ENCODE measurements at places on chromosomes 12 and 14.

DNA sequence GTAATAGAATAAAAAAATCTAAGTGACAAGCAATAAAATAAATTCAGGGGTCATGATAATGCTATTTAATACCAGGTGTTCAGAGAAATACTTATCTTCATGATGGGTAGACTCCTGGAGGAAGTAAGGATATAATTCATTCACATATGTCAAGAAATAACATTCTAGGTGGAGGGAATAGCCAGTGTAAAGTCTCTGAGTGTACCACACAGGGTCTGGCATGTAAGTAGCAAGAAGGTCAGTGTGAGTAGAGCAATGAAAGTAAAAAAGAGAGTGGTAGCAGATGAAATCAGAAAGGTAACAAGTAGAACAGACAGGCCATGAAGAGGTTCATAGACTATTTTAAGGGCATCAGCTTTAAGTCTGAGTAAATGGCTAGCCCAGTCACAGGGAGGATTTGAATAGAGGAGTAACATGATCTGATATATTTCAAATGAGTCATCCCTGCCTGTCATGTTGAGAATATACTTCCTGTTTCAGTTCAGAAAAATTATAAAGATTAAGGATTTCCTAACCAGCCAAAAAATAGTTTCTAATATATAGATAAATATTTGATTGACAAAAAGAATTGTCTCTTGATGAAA, 519.9 kb downstream of the C12orf50 start:
- no peak for DNase-seq

GRCh38 chr12:57086493-57087009, 2.4 kb upstream of the NAB2 start:
- DNase-seq, result no peak

- no peak for DNase-seq
Observed at GRCh38 chr12:12365446-12365802, 8.5 kb downstream of the BORCS5 start.

DNA sequence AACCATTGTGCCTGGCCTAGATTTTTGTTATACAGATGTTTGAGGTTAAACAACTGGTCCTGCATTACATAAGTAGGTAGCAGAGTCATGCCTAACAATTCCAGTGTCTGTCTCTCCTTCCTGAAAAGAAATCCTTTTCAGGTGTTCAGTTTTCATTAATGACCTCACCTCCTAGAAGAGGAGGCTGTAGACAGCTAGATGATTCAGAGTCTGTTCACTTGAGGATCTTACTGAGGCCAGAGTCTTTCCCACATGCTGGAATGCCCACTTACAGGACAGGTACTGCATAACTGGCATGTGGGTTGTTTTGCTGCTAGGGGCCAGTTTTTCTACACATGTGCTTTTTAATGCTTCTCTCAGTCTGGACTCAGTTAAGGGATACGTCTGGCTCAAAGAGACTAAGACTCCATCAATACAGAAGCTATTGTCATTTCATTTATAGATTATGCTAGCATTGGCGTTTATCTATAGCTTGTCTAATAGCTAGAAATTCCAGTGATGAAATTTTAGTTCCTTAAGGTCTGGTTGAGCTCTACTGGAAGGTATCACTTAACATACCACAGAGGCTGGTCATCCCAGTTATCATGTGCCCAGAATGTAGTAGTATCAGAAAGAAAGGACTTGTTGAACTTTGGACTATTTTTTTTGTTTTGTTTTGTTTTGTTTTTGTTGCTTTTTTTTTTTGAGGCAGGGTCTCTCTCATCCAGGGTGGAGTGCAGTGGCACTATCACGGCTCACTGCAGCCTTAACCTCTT, 206.4 kb downstream of the ERC1 start:
- no peak for DNase-seq

DNA sequence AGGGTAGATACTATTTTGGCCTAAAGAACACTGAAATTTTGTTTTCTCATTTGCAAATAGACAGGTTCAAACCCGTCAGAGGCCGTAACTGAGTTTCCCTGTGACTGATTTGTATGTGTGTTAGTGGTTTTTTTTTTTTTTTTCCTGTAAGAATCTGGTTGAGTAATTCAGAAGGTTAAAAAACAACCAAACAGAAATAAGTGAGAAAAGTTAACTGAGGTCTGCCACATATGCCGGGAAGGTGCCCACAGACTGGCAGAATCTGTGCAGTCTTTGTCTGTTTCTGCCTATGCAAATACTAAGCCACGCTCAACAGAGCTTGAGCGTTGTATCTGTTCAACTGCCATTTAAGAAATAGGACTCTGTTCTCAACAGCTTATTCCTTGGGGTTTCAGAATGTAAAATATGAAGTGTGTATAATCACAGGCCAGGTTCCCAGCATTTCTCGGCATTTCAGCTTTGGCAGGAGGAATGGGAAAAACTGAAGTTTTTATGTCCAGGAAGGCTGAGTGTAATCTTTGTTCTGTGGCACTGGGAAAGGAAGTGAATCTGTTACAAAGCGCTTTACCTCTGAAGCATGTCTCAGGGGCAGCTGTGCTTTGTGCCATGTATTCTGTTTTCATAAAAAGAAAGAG, 181.9 kb downstream of the PRKCH start:
- peak; percentile 79 for DNase-seq

DNA sequence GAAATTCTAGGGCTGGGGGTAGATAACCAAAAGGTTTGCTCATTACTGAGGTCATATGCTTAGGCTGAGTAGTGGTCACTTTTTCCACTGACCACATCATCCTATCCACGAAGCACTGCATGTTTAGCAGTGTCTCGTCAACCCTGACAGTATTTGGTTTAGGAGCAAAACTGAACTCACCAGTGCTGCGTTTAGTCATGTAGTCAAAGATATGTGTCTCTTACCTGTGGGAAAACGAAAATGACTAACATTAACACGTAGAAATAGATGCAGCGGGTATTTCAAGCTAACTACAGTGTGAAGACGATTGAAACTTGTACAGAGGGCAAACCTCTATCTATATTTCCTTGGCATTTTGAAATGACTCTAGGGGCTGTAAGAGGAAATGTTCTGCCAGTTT, 34.6 kb downstream of the MTHFD1 start:
- DNase-seq, result no peak

- DNase-seq, result no peak
Observed at GRCh38 chr12:53806721-53807120, 54.9 kb upstream of the CISTR start.

- DNase-seq, result peak; percentile 34
Observed at GRCh38 chr12:96421014-96421413, 20.8 kb upstream of the CDK17 start.

DNA sequence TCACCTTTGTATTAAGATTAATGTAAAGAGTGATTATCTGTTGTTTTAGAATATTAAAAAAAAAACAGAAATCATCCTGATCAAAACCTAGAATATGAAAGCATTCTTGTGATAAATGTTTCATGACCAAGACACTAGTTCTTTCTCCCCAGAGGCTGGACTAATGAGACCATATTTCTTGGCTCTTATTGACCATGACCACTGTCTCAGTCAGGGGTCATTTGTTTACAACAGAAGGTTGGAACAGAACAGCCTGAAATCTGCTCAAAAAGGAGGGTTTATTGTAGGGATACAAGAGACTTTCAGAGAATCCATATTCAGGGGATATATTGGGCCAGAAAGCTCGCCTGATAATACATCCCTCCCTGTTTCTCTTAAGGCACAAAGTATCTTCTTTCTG, 87.7 kb downstream of the TMEM30B start:
- DNase-seq, result no peak

GRCh38 chr12:3838076-3838475, 35.1 kb downstream of the PARP11 start:
- no peak for DNase-seq

DNA sequence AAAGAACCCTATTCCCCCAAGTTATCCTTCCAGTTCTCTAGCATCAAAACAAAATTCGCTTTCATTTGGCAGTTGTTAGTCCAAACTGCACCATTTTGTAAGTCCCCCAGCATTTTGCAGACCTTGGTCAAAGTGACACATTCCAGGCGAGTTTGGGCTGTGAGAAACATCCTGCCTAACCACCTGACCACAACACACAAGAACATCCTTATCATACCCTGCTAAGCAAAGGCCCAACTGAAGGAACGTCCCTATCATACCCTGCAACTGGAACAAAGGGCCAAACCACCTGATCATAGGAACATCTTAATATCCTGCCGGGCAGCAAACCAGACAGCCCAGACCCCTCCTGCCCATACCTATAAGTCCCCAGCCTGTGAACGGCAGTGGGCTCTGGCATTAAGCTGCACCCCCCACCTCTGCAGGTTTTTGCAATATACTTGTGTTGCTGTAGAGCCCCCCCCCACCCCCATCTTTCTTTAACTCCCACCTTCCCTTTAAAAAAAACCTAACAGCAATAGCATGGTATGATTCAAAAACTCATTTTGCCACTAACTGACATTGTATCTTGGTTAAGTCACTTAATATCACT, 2.7 kb downstream of the PCNX4 start:
- DNase-seq, result peak; percentile 11

DNA sequence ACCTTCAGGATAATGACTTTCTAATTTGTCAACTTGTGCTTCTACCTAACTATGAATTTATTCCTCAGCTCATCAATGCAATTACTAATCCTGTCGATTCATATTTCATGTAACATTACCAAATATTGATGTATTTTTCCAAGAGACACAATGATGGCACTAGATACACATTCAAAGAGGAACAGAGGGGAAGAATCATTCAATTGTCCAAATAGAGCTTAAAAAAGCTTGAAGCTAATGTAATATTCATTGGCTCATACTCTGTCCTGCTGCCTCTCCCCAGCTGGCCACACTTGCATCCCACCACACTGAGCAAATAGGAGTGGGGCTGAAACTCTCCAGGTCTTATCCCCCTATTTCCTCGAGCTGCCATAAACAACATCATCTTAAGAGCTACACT, 9.3 kb downstream of the TESPA1 start:
- no peak for DNase-seq

DNA sequence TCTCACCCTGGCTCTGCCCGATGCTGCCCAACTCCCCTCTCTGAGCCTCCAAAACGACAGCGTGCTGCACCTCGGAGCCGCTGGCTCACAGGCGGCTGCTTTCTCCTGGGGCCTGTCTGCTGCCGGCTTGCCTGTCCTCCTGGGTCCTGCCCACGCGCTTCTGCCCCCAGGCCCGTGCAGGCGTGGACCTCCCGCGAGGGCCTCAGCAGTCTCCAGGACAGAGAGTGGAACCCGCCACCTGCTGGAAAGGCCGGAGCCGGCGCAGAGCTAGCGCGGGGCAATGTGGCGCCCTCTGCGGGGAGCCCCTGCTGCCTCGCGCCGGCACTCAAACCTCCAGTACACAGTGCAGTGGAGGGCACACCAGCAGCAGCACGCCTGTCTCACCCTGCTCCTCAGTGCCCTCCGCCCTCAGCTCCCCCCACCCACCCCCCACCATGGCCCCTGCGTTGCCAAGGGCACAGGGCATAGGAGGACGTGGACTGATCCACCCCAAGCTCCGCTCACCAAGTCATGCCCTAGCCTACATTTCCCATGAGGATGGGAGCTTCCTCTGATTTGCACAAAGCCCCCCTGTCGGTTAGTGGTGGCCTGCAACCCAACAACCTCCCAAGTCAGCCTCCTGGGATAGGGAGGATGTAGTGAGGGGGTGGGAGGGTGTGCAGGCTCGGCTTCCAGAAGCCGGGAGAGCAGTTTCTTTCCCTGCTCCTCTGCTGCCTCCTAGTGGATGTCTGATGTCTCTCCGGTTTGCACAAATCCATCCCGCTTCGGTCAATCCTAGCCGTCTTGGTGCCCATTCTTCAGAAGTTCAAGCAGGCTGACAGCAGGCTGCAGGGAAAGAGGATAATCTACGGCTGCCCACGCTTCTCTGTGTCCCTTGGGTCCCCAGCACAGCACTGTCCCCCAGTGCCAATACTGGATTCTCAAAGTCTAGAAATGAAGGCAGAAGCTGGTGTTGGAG, 25.2 kb downstream of the KRT8 start:
- DNase-seq, result peak; percentile 66

GRCh38 chr12:21774358-21775132, at the start of gene KCNJ8:
KCNJ8 (minus strand) TSS chr12:21774706; CDS start chr12:21773616, 1,090 bp downstream.
- DNase-seq, result no peak

GRCh38 chr12:56029166-56029519, 8.3 kb downstream of the IKZF4 start:
- no peak for DNase-seq

GRCh38 chr12:78959556-78959955, 95.0 kb downstream of the SYT1 start:
- no peak for DNase-seq

- no peak for DNase-seq
Observed at GRCh38 chr12:71592841-71593240, 70.8 kb downstream of the ZFC3H1 start.

GRCh38 chr12:2092890-2093289, 40.1 kb downstream of the CACNA1C start:
- DNase-seq, result no peak

DNA sequence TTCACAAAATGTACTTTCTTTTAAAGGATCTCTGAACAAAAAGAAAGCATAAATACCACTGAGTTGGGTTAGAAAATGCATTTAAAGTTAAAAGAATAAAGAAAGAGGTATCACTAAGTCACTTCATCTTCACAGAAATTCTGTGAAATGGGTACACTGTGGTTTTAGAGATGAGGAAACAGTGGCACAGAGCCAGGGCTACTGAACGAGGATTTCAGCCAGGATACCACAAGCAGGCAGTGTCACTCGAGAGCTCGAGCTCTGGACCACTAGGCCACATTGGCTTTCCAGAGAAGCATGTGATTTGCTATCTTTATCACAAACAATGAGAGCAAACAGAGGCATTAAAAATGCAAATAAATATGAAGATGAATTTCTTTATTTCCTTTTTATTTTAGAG, 51.0 kb downstream of the WDHD1 start:
- DNase-seq, result peak; percentile 1

GRCh38 chr12:18383203-18383602, 121.9 kb downstream of the PIK3C2G start:
- DNase-seq, result no peak

GRCh38 chr12:59595565-59595882, 305 bp upstream of the SLC16A7 start:
- no peak for DNase-seq

- DNase-seq, result no peak
Observed at GRCh38 chr12:43306066-43306465, 245.9 kb downstream of the ADAMTS20 start.

DNA sequence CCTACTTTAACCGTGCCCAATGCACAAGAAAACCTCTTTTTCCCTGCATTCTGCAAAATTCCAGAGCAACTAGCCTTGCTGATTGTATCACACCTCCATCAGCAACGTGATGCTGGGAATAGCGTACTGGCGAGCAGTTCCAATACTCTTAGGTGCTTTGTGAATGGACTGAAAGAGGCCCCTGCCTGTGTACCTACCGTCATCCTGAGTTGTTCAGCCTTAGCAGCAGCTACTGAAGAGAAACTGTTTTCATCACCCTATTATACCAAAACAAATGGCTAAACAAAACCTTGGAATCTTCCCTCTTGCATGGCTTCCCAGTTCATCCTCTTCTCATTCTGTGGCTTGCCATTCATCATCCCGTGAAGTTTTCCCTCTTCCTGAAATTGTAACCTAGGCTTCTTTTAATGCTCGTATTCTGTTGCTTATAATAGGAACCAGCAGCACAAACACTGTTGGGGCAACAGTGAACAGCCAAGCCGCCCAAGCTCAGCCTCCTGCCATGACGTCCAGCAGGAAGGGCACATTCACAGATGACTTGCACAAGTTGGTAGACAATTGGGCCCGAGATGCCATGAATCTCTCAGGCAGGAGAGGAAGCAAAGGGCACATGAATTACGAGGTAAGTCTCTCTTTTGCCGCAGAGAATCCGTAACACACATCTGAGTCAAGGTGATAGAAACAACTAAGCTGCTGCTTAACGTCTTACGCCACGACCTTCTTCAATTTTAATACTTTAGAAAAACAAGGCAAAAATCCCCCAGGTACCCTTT, 41.9 kb downstream of the RAD52 start:
- no peak for DNase-seq

GRCh38 chr12:118033902-118034301, 17.4 kb downstream of the RFC5 start:
- no peak for DNase-seq
